Cortex of kidney (tissue), 1 donor: ENCODE measurements at places on chromosomes 5 and 9.

GRCh38 chr9:4828761-4829160 is 36.0 kb downstream of the RCL1 start:
- DNase-seq: no peak

DNA sequence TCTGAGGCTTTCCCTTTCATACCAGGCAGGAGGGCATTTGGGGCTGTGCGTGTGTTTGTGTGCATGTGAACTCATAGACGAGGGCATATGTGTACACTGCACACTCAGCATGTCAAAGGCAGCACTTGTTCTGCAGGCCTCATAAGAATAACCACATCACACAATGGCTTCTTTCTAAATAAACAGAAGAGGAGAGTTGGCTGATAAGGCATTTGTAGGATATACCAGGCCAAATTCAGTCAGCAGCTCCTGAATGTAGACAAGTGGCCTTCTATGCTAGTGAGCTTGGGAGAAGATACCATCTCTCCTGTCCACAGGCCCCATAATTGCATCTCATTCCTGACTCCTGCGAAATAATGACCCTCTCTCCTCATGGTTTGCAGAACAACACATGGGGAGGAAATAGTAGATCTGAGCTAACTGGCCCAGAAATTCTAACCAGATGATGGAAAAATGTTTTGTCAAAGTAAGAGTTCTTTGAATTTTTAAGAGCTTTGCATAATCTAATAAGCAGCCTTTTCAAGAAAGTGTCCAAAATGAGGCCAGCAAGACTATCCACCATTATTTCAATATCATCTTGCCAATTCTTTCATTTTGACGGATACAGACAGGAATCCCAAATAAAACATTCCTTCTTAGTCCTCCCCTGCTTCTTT is 60.5 kb upstream of the GAS1 start:
- DNase-seq: no peak

DNA sequence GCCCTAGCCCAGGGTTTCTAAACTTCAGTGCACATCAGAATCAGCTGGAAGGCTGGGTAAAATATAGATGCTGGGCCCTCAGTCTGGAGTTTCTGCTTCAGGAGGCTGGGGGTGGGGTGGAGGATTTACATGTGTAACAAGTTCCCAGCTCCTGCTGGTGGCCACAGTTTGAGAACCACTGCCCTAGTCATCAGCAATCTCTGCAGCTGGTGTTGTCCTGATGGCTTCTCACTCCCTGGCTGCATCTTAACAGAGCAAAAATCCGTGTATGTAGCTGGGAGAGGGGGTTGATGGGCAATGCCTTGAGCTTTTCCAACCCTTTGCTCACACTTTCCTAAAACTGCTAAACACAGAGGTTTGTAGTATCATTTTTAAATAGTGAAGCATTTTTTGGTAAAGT is 186.0 kb upstream of the KLF9 start:
- DNase-seq: no peak

- DNase-seq: no peak
These were observed 13.2 kb downstream of the TSPAN17 start for GRCh38 chr5:176660530-176660859.

- no peak for DNase-seq
These were observed 2.3 kb downstream of the NMRK1 start for GRCh38 chr9:75085640-75086039.

DNA sequence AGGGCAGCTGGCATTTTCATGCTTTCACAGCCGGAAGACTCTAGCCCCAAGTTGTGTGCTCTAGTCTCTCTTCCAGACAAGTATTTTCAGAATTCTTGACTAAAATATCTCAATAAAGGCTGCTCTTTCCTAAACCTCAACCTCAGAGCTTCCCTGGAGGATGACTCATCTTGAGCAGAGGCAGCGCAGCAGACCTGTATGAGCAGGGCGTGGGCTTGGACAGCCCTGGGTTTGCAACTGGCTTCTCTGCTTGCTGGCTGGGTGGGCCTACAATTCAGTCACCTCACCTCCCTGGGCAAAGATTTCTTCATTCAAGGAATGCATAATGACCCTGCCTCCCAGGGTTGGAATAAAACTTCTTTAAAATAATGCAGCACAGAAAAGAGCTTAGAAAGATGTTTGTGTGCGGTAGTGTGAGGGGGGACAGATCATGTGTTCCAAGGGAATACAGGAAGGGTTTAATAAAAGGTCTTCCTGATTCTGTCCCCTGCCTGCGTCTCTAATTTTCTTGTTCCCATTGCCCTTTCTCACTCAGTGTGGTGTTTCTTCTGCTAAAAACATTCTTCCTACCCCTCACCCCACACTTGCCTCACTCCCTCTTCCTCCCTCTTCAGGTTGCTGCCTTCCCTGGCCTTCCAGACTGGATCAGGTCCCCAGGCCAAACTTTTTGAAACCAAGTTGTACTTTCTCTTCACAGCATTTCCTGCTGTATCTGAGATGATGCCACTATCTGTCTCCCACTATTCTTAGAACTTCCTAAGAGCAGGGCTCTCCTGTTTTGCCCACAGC is 39.4 kb upstream of the MAP1B start:
- DNase-seq: no peak

DNA sequence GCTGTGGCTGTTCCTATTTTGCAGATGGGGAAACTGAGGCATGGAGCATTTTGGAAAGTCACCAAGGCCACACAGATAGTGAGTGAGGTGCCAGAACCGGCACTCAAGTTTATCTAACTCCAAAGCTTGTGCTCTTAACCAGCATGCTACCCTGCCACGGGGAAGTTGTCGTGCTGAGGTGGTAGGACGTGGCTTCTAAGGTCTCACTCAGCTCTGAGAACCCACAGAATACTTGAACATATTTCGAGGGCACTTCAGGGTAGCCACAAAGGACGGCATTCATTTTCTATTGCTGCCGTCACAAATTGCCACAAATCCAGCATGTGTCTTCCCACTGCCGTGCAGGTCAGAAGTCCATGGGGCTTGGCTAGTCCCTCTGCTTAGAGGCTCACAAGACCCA is 116.7 kb downstream of the OLFM1 start:
- DNase-seq: no peak

- no peak for DNase-seq
These were observed 28.4 kb downstream of the PSAT1 start for GRCh38 chr9:78325343-78325742.

DNA sequence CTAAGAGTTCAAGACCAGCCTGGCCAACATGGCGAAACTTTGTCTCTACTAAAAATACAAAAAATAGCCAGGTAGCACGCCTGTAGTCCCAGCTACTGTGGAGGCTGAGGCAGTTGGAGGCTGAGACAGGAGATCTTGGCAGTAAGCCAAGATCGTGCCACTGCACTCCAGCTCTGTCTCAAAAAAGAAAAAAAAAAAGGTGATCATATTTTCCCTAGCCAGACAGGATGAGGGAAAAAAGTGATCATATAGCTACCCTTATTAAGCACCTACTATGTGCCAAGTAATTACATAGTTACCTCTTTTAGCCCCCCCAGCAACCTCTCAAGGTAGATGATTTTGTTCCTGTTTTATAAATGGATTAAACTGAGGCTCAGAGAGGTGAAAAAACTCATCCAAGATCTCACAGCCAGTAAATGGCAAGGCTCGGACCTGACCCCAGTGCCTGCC is 18.1 kb upstream of the RPL26L1 start:
- DNase-seq: no peak

DNA sequence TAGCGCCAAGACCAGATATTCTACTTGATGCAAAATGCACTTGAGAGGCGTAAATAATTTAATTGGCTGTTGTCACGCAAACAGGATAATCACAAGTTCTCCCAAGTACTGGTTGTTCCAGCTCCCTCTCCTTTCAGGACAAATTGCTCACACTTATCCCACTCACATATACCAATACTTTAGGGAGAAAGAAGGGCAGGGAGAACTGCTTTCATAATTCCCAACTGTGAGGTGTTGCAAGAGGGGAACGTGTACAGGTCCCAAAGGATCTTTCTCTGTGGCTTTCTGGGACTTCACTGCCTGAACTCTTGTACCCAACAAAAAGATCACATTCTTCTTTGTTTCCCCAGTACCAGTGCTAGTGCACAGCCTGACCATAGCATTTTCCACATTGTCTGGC is 21.5 kb upstream of the TGFBI start:
- DNase-seq: no peak

GRCh38 chr9:14313951-14314423 is at the start of gene NFIB:
TSS of gene NFIB (minus strand) at chr9:14314141. CDS start at chr9:14313511, 630 bp downstream.
- DNase-seq: no peak

GRCh38 chr9:69564557-69564956 is 107.6 kb downstream of the APBA1 start:
- no peak for DNase-seq
